ENCODE measurements at places on chromosomes 2 and 18.

DNA sequence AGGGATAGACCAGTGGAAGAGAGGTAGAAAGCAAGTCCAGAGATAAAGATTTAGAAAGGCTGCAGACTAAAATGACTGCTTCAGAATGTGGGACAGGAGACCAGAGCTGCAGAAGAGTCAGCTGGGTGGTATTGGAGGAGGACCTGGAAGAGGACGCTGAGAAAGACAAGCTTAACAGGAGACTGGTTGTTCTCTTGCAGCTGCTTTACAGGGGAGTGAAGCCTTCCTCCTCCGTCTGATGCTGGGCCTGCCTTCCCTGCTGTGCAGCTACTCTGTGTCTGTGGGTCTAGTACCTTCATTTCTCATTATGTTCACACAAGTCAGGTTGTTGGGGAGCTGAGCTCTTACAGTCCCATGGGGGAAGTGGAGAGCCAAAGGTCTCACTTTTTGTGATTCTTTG lies 35.7 kb downstream of the SPATS2L start:
- no peak for DNase-seq

GRCh38 chr2:88613921-88614320 lies 13.3 kb downstream of the EIF2AK3 start:
- no peak for DNase-seq

DNA sequence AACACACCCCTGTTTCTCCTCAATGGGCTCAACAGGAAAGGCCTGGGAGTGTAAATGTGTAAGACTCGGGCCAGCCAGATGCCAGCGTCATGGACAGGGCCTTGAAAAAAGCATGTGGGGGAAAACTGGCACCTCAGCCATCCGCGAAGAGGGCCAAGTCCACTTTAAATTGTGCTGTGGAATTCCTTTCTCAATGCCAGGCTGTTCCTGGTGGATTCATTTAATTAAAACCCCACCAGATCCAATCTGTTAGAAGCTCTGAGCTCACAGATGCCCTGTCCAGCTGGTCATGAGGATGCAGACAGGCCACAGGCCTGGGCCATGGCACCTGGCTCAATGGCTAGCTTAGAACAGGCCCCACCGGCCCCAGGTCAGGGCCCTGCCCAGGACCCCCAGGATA lies 24.8 kb downstream of the KCNK3 start:
- no peak for DNase-seq

DNA sequence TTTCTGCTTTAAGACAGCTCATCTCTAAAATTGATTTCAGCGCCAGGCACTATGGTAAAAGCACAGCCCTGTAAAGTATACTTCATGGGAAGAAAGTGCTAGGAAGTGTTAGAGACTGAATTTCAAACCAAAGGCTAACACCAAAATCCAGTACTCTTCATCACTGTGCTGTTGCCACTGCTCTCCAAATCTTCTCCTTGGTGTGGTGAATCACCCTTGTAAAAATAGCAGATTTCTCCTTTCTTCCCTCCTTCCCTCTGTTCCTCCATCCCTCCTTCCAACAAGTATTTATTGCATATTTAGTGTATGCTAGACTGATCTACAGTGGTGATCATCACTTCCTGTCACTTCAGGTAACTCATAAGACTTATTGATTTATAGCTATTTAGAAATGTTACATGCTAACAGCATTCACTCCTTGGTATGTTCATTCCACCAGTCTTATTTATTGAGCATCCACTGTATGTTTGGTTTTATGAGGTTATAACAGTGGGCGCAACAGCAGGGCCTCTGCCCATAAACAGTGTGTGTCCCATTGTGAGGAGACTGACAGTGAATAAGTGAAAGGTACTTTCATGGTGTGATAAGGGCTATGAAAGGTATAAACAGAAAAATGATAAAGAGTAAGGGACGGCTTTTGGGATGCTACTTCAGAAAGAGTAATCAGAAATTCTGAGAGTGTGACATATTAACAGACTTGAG lies 20.0 kb downstream of the KDM3A start:
- DNase-seq, result no peak

DNA sequence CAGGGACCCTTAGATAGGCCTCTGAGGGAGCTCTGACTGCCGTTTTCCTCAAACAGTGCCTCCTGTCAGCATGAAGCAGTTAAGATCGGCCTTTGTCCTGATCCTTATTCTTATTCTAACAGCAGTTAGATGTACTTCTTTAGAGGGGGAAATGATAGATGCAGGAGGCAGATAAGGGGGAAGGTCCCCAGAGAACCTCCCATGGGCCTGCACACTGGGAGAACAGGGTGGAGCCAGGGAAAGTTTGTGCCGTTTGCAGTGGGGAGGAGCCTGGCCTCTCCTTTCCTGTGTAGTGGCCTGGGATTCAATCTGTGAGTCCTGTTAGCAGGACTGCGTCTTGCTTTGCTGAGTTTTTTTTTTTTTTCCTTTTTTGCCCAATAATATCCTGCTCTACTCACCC lies 7.9 kb upstream of the INPP4A start:
- no peak for DNase-seq

GRCh38 chr2:3498783-3499394 lies 20.4 kb downstream of the ADI1 start:
- DNase-seq, result no peak

DNA sequence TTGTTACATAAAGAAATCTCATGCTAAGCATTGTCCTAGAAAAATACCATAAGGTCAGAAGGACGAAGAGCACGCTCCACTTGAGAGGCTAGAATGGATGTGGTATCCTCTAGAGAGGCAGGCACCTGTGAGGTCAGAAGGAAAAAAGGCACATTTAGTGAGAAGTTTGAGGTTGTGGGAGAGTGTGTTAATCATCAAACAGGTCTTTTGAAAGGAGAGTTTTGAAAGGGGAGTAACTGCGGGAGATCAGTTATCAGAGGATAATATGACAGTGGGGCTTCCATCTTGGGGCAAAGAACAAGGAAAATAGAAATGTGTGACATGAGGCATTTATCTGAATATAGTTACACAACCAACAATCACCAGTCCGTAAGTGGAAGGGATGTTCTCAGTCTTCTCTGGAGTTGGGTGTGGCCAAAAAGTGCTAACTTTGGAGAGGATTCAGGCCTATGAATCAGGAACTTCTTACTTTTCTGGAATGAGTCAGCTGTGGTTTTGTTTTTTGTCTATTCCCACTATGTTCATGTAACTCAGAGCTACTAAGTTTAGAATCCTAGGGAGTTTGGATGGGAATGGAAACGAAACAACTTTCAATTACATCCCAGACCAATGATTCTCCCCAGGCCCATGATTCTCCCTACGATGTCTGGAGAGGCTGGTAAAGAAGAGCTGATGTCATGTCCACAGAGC lies 451.4 kb upstream of the ST6GAL2 start:
- no peak for DNase-seq

DNA sequence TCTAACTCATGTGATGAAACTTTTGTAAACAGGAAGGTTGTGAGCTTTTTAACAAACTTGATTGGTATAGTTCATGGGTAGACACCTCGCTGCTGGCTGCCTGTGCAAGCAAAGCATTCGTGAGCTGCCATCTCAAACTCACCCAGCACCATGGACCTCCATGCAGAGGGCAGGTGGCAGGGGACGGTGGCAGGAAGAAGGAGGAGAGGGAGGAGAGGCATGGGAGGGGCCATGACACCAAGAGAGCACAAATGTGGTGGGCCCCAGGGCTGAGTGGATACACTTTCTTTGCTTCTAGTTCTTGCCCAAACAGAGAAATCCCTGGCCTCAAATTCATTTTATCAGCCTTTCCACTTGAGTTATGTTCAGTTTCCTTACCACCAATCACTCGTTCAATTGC lies 29.1 kb downstream of the AFG3L2 start:
- no peak for DNase-seq

GRCh38 chr2:158969162-158969714 lies 798 bp downstream of the TANC1 start:
- no peak for DNase-seq

- DNase-seq, result no peak
These were observed 41.7 kb downstream of the PTPRM start for GRCh38 chr18:7608781-7609201.

DNA sequence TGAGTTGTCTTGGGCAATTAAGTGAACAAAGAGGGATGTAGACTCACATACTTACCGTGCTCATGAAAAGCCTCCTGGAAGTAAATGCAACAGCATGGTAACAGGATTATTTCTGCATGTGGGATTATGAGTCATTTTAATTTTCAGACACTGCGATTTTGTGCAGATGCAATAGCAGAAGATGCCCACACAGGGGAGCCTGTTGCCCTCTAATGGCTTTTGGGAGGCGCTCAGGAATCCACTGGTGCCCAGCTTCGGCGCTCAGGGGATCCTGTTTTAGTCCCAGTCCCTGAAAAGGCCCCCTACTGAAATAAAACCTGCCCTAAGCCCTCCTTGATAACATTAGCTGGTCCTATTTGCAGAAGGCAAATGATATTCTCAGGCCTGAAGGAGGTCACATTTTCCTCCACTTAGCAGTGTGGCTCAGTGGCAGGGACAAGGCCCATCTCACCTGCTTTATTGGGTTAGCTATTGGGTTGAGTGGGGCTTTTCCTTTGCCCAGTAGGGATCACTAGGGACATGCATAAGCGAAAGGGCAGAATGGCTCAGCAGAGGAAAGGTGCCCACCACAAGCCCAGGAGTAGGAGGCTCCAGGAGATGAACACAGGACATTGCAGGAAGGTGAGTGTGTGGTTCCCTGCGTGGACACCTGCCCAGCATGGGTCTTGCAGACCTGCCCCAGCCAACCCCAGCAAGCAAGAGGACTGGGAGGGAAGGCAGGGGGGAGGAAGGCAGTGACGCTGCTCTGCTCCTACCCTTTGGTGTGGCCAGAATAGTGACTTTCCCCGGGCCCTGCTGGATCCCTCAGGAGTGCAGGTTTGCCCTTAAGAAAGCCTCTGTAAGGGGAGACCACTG lies 26.5 kb upstream of the KCNS3 start:
- peak; percentile 20 for DNase-seq

- DNase-seq, result no peak
These were observed 4.3 kb downstream of the HNRNPLL start for GRCh38 chr2:38598200-38598990.

DNA sequence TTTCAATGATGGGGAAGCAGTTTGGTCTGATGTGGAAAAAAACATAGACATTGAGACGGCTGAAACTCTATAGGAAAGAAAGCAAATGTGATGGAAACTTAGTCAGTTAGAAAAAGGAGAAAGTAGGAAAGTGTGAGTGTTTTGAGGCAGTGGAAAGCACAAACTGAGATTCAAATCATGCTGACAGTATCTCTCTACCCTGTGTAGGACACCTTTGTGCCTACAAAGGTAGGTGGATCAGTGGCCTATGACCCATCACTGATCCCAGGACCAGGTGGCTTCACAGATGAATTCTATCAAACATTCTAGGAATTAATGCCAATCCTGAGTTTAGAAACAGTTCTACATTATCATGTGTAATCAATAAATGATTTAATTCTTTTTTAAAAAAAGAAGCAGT lies 57.1 kb downstream of the CD226 start:
- DNase-seq, result no peak

DNA sequence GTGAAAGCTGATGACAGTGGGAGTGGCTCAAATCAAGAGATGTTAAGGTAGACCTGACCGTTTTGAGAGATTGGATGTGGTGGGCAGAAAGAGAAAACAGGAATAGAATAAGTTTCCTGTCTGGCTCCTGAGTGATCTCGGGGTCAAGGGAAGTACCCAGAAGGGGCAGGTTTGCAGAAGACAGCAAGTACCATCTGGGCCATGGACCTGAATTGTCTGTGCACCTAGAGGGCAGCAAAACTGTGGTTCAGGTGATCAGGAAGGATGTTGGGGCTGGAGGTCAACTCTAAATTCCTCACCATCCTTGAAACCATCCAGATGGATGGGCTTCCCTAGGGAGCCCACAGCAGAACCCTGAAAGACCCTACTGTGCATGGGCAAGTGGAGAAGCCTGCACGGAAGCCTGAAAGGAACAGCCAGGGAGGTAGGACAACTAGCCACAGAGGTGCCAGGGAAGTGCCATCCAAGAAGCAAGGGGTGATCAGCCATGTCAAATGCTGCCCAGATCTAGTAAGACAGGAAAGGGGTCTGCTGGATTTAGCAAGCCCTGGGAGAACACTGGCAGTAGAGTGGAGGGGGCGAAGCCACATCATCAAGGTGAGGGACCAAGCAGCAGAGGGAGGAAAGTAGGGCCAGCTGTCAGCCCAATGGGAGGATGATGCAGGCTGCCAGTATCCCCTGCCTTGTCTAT lies 8.0 kb downstream of the TEX261 start:
- no peak for DNase-seq

- no peak for DNase-seq
These were observed 191.8 kb upstream of the GLI2 start for GRCh38 chr2:120543899-120544298.

DNA sequence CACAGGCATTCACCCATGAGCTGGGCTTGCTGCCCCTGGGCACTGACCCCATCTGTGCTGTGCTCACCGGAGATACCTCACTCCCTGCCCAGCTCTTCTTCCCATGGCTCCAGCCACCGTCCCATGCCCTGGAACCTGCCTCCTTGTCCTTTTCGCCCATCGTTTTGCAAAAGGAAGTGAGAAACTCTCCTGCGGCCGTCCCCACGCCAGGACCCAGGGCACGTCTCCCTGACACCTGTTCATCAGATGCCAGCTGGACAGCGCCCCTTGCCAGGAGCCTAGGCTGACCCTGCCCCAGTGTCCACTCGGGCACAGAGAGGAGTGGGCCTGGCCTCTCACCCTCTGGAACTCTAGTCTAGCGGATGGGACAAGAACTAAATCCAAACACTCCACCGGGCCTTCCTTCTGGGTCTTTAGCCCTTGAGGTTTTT lies 238.6 kb downstream of the SEPTIN10 start:
- DNase-seq, result no peak

- no peak for DNase-seq
These were observed 3.4 kb downstream of the WDFY1 start for GRCh38 chr2:223941579-223942277.

- no peak for DNase-seq
These were observed 116.3 kb upstream of the SCN7A start for GRCh38 chr2:166610180-166610912.

Data from NCI-H526 treated with DMSO at 0.1 percent for 48 hours (cell line).